Hindlimb muscle (tissue), 1 donor: ENCODE measurements at places on chromosomes 16 and 17.

DNA sequence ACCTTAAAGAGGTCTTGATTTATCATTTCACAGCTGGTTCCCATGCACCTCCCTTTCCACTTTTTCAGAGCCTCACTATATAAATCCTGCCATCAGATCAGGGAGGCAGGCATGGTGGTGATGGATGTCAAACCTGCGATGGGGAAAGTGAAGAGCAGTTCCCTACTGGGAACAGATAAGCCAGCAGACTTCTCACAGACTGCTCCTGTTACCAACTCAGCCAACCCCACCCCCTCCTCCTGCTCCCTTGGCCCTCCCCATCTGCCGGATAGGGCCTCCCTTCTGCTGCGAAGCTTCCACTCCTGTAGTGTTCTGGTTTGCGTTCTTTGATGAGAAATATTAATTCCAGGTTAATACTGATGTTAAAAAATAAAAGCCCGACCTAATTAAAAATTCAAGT, 232.1 kb downstream of the STX8 start:
- no peak for DNase-seq

- DNase-seq, result no peak
These were observed 473 bp downstream of the SUPT6H start for GRCh38 chr17:28662527-28662829.

- no peak for DNase-seq
These were observed 9.8 kb upstream of the TBX2 start for GRCh38 chr17:61389670-61390478.

GRCh38 chr17:57082441-57082840, 2.6 kb upstream of the AKAP1 start:
- no peak for DNase-seq

DNA sequence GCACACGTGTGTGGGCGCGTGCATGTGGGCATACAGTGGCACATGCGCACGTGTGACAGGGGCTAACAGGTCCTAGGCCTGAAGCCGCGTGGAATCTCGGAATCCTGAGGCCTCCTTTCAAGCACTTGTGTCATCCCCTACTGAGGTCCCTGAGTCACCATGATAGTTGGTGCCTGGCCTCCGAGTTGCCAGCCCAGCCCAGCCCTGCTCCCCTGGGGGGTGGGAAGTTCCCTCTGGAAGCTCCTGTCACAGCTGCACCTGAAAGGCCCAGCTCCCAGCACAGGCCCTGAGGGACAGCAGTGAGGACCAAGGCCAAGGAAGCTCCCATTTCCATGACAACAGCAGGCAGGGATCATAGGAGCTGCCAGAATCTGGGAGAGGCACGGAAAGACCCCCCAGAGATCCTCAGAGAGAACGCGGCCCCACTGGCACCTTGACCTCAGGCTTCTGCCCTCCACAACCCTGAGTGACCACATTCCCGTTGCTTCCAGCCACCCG, 35.4 kb upstream of the ENPP7 start:
- DNase-seq, result no peak

DNA sequence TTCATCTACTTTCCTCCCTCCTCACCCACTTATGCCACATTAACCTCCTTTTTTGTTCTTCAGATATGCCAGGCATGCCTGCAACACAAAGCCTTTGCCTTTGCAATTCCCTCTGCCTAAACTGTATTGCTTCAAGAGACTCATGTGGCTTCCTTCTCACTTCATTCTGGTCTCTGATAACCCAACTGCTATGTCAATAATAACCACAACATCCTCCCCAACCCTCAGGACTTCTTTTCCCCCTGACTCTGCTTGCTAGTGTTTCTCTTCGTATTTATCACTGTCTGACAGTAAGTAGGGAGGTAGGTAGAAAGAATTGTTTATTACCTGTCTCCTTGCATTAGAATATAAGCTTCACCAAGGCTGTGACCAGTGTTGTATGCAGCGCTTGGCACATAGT, 22.4 kb downstream of the RBL2 start:
- DNase-seq, result no peak

DNA sequence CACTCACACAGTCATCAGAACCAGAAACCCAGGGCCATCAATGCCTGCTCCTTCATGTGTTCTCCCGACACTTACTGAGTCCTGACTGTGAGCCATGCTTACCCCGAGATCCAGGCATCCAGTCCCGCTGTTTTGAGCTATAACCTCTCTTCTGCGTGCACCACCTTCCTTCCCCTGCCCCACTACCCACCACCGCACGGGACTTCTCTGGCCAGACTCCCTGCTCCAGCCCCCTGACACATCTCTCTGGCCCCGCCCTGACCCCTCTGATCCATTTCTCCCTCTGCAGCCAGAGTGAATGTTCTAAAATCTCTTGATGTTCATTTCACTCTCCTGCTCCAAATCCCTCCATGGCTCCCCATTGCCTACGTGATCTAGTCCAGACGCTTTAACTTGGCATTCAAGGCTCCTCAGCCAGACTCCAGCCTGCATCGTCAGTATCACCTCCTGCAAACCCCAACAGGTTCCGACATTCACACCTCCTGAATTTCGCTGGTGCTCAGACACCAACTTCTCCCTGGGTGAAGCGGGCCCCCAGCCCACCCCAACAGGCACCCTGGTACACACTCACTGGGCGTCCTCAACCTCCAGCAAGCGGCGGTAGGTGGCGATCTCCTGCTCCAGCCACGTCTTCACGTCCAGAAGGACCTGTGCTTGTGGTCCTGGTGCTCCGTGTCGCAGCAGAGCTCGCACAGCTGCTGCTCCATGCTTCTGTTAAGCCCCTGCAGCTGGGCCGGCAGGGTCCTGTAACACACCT, 3.1 kb upstream of the KRT17 start:
- DNase-seq, result no peak

GRCh38 chr17:81060416-81060815, 25.5 kb downstream of the BAIAP2 start:
- DNase-seq, result no peak

GRCh38 chr17:27049104-27049784, 244.7 kb upstream of the WSB1 start:
- DNase-seq, result no peak

GRCh38 chr16:52783616-52784015, 236.7 kb upstream of the TOX3 start:
- DNase-seq, result no peak

DNA sequence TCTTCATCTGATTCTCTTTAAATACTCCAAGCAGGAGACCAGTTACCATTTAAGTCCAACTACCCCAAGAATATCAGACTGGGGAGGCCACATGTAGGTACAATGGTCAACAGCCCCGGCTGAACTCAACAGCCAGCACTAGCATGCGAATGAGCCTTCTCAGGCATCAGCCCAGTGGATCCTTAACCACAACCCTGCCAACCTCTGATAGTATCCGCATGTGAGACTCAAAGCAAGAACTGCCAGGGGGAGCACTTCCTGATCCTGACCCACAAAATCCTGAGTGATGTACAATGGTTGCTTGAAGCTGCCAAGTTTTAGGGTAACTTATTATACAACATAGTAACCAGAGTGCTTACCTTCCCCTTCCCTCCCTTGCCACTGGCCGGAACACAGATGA, 4.0 kb downstream of the PYY start:
- no peak for DNase-seq

DNA sequence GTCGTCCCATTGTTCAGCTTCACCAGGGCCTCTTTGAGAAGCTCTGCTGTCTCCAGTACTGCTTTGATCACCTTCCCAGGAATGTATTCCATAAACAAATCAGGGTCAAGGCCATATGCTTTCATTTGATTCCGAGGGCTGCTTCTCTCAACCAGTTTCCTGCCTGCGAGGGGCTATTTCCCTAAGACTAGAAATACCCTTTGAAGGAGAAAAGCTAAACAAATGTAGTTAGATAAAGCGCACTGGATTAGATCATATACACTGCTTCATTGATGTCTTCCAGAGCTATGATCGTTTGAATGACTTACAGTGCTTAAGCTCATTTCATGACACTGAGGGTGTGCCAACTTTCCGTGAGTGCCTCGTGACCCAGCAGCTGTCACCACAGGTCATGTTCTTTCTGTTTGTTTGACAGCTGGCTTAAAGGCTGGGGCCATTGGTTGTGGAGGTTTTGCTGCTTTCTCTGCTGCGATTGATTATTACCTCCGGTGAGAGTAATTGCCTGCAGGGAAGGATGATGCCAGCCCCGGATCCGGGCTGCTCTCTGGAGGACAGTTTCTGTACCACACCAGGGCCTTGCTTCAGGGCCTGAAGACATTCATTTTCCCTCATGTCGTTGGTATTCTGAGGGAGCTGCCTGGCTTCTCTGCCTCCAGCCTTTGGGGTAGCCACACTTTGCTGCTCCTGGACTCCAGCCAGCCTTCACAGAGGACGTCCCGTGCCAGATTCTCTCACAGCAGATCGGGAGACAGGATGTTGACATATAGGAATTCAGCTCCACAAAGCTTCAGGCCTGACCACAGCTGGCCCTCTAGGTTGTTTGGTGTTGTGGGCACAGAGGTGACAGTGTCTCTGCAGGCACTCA, 3.9 kb downstream of the TIMM22 start:
- peak; percentile 57 for DNase-seq

DNA sequence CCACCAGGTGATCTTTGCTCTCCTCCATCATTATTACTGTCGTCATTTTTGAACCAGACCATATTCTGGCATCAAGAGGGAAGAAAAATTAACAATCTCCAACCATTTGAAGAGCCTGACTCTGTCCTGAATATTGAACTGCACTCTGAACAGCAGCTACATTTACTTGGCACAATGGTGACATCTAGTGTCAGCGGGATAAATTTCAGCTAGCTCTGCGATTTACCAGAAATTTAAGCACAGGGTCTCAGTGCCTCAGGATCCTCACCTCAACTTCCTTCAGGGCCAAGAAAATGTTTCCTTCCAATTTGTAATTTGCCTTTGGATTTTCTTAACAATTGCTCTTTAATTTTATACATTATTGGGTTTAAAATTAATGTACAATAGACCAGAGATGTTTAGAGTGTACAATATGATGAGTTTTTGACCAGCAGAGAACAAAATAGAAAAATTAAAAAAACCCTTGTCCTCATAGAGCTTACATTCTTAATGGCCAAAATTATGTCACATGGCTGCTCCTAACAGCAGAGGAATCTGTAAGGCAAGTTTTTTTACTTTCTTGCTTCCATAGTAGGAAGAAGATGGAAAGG, 10.7 kb upstream of the ZNF19 start:
- DNase-seq, result peak; percentile 46

- DNase-seq, result peak; percentile 31
These were observed 43.5 kb downstream of the MAP1LC3B start for GRCh38 chr16:87435372-87436224.

DNA sequence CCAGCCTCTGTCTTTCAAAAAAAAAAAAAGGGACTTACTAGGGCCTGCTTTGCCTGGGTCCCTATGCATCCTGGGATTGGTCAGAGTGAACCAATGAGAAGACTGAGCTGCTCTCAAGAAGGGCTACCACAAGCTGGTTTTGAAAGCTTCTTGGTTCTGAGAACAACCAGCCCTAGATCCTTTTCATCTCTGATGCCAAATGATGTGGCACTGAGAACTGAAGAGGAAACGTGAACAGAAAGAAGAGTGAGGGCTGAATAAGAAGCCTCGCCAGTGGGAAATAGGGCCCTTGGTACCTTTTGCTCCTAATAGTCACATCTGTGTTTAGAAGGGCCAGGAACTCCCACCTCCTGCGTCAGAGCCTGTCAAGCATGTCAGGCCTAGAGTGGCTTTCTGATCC, 10.7 kb downstream of the TACO1 start:
- DNase-seq, result no peak

- DNase-seq, result no peak
These were observed 135.2 kb upstream of the HS3ST3A1 start for GRCh38 chr17:13736916-13737315.

- no peak for DNase-seq
These were observed 27.0 kb downstream of the BMERB1 start for GRCh38 chr16:15461376-15461775.

GRCh38 chr16:84940670-84941551, 70.4 kb downstream of the ZDHHC7 start:
- no peak for DNase-seq

GRCh38 chr17:35607239-35607847, 20.2 kb downstream of the AP2B1 start:
- DNase-seq, result no peak

DNA sequence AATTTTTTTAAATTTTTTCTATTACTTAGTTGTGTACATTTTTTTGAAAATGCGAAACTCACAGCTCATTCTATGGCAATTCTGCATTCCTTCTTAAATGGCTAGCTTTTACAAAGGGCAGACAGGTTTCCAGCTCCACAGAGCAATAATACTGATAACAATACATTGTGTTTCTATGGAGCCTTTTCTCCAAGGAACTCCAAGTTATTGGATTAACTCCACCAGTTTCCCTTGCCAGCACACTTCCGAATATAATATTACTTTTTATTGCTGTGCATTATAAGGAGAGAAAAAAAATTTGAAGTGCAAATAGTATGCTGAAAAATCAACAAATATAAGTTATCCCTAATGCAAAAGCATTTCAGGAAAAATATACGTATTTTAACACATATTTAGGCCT, 127.5 kb upstream of the PSMD7 start:
- no peak for DNase-seq

DNA sequence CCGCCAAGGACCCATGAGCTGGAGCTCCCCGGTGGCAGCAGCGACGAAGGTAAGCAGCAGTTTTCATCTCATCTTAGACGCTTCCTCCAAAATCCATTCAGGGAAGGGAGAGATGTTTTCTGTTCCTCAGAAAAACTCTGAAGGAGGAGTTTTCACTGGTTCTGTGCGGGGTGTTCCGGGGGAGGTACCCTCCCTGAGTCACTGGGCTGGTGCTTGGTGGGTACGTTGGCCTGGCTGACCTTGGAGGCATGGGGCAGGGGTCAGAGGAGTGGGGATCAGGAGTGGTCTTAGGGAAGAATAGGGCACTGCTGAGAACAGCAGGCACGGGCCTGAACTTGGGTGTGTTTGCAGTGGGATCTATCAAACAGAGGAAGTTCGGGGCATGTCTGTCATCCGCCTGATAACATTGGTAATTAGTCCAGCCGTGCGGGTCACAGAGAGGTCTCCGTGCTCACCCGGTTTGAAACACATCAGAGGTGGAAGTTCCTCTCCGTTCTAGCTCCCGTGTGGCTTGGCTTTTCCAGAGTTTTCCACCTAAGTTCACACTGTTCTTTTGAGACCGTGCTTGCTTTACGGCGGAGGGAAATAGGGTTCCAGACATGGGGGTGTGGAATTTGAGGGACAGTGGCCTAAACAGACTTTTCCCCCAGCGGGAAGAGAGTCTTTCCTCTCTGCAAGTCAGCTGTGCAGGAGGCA, 59.6 kb upstream of the CIBAR2 start:
- DNase-seq, result no peak

DNA sequence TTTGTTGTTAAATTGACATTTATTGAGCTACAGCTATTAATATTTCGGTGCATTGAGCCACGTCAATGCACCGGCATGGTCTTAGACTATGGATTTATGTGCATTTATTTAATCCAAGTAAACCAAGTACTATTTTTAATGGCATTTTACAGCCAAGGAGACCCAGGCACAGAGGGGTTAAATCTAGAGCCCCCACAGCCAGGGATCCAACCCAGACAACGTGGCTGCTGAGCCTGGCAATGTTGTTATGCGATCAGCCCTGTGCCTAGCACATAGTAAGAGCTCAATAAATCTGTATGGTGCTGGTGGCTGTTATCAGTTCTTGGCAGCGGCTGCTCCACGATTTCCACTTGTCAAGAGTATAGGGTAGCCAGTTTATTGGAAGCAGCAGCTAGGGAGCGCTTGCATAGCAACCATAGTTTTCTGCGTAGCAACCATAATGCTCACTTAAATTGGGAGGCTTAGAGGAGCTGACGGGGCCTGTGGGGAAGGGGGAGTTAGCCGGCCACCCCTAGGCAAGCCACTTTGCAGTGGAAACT, 541 bp upstream of the RBBP6 start:
- no peak for DNase-seq

GRCh38 chr17:50264263-50265113, 9.8 kb upstream of the TMEM92 start:
- DNase-seq, result peak; percentile 73
